ENCODE measurements at places on chromosomes 7 and 10.

DNA sequence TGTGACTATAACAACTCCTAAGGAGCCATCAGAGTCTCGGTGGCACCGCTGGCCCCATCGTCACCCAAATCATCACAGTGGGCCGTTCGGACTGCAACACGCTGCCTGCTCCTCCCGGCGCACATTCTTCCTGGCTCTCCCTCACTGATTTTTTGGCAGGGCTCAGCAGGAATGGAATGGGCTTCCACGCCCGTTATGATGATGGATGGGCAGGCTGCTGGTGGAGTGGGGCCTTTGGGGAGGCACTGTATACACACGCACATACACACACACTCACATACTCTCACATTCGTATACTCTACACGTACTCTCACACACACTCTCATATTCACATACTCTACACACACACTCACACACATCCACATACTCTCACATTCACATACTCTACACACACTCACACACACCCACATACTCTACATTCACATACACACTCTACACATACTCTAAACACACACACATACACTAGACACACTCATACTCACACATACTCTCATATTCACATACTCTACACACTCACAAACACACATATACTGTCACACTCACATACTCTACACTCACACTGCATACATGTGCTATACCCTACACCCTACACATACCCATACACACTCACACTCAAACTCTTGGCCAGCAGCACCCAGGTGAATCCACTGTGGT is 99.8 kb downstream of the KCNMA1 start:
- no peak for DNase-seq

GRCh38 chr10:60167050-60167449 is 222.6 kb downstream of the ANK3 start:
- DNase-seq: no peak

DNA sequence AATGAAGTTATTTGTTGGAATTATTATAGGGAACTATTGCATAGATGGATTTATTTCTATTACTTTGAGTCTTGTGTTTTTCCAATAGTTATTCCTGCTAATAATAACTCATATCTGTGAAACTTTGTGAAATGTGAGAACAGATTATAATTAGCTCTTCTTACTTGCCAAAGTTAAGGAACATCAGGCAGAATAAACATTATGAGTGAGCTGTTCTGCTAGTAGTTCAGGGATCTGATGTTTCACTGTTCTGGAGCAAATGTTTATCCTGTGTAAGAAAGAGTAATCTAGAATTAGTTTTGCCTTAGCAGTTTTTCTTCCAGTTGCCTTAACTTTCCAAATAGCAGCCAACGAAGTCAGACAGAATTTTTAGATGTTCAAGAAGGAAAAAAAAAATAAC is 245.2 kb upstream of the PLXDC2 start:
- no peak for DNase-seq

DNA sequence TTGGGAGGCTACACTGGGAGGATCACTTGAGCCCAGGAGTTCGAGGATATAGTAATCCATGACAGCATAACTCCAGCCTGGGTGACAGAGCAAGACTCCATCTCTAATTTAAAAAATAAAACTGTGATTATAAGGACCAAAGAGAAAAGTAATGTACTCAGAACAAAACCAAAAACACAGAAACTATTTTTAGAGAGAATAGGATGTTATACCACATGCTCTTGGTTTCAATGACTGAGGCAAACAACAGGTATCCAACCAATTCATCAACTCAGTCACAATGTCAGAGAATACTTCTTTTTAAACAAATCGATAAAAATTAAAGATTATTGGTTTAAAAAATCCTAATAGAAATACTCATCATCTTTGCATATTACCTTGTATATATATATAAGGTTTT is 186.7 kb downstream of the TPK1 start:
- no peak for DNase-seq

DNA sequence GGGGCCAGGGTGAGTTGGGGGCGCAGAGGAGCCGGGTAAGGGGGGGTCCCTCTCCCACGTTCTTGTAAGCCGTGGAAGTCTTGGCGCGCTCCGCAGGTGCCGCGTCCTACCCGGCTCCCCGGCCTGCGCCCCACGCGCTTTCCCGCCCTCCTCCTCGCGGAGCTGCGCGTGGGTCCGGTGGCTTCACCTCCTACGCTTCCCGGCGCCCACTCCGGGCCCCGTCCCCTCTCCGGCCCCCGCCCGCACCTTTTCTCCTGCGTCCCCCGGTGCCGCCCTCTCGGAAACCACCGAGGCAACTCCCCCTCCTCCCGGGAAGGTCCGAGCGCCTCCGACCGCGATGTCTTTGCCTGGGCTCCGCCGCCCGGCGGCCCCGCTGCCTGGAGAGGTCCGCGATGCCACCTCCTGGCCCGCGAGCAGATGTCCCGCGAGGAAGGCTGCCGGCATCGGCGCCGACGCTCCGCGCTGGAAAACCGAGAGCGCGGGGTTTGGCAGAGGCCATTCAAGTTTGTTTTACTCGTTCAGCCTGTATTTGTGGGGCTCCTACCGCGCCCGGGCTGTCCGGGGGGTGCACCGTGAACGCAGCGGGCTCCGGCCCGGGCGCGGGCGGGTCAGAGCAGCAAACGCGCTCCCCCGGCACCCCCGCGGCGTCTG is 2.4 kb upstream of the NKX6-2 start:
- DNase-seq: no peak

DNA sequence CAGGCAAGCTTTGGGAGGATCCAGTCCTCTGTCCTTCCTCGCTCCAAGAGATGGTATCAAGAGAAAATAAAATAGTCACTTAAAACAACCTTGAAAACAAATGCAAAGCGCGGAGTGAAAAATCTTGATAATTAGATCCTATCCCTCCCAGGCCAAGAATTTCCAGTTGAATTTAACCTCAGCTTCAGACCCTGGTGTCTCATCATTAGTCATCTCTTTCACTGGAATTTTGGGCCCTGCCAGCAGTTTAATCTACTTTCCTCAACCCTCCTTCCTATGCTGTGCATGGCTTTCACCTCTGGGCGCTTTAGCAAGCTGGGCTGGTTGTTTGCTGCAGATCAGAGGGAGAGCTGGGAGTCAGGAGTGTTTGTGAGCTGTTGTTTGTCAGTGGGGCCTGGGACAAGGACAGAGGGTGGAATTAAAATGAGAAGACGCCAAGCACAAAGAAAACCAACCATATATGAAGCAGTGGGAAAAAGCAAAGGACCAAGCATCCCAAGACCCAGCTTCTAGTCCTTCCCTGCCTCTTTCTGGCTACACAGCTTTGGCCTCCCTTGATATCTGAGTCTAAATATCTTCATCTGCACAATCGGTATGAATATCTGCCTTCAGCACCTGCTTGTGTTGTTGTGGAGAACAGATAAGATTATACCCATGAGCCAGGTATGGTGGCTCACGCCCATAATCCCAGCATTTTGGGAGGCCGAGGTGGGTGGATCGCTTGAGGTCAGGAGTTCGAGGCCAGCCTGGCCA is 13.5 kb downstream of the MYOF start:
- DNase-seq: no peak

DNA sequence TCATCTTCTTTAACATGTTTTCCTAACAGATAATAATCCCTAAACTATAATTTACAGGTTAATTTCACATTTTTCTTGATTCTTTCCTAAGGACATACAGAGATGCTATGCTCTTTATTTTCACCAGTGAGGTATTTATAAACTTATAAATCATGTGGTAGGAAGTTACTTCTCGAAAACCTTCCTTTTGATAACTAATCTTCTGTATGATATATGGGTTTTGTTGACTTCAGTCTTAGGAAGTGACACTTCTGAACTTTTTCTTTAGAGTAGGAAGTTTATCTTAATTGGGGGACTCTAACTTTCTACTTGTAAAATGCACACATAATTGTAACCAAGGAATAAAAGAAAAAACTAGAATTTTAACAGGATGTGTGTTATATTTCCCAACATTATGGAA is 9.8 kb upstream of the PNPLA8 start:
- no peak for DNase-seq

All from activated T-cell treated with anti-CD3 and anti-CD28 coated beads, Interleukin-2, amount 50 U/mL, for 72 hours (primary cell).